ENCODE measurements at places on chromosomes 4 and X.

DNA sequence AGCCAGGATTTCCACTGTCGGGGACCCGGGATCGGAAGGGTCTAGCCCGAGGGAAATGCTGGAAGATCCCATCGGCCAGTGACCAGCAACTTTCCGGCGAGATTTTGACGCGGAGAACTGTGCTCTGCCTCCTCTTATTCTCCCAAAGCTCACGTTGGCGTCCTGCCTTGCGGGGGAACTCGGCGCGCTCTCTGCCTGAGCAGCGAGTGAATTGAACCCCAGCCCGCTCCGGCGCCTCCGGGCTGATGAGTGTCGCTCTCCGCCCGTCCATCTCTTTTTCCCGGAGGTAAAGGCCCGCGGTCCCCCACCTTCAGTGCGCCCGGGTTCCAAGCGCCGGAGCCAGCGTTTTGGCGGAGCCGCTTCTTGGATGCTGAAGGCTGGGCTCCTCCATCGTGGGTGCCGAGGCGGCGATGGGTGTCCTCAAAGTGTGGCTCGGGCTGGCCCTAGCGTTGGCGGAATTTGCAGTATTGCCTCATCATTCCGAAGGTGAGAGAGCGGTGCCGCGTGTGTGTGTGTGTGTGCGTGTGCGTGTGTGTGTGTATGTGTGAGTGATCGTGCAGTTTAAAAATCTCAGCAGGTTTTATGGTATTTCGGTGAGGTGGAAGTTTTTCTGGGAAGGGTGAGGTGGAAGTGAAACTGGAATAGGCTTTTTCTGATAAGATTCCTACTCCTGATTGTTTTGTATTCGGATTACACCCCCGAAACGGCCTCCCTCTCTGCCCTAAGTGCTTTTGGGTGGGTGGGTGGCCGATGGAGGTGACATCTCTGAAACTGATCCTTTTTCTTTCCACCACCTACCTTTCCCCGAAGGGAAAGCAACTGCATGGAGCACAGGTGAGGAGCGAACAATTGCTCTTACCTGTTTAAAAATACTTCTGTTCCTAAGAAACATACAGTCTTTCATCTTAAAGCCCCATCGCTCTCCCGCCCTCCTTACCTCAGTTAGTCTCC is 752 bp downstream of the FRAS1 start:
- DNase-seq, result no peak

DNA sequence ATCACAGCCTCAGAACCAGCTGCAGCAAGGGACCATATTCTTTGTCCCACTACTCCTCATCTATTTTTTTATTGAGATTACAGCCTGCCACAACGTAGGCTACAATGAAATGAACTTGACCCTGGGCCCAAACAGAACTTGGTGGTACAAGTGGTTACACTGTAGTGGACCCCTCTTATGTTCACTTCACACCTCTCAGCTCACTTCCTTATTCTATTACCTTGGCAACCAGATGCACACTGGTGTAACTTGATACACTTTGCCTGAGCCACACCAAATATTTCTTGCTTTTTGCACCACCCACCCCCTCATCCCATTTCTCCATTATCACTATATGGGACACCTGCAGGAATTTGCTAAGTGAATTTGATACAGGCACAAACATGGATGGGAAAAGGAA is 105.8 kb downstream of the CXCL13 start:
- DNase-seq, result no peak

DNA sequence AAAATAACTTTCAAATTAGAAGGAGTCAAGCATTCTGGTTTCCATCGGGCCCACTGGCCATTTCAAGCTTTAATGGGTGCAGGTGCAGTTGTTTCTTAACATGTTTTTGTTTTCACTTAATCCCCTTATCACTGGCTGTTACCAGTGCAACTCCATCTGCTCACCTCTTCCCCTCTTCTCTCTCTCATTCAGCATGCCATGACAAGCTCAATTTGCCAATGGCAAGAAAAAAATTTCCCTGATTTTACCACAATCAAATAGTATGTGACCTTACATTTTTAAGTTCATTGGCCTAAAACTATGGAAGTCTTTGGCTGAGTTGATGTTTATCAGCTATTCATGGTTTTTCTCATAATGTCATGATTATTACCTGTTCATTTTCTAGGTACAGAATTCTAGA is 299.1 kb upstream of the BMP3 start:
- DNase-seq, result no peak

DNA sequence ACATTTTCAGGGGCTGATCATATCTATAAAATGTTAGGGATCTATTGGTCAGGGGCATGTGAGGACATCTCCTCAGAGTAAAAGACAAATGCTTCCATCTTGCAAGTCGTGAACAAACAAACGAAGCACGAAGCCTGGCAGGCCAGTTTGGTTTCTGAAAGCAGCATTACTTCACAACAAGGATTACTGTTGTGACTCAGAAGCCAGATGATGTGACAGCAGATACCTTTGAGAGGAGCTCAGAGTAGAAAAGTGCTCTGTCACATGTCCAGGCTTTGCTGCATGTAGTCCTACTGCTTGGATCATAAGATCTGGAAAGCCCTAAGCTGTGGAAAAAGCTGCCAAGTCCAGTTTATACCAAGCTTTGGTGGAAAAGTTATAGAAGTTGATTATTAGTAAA is 1827.2 kb downstream of the ARAP2 start:
- DNase-seq, result no peak

DNA sequence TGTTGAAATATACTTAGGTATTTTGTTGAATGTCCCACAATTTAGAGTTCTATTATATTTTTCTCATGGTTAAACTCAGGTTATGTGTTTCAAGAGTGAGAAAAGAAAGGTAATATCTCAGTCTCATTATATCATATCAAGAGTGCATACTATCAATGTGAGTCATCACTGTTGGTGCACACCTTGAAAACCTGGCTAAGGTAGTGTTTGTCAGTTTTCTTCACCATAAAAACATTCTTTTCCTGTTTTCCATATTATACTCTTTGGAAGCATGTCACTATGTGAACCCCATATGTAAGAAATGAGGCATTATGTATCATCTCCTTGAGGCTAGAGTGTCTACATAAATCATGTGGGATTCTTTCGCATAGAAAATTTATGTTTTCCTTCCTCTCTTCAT is 307.6 kb upstream of the CTSO start:
- no peak for DNase-seq

- no peak for DNase-seq
These were observed 132.3 kb upstream of the PJA1 start for GRCh38 chrX:69297506-69297905.

- DNase-seq, result no peak
These were observed 5.5 kb upstream of the S100P start for GRCh38 chr4:6687947-6688878.

DNA sequence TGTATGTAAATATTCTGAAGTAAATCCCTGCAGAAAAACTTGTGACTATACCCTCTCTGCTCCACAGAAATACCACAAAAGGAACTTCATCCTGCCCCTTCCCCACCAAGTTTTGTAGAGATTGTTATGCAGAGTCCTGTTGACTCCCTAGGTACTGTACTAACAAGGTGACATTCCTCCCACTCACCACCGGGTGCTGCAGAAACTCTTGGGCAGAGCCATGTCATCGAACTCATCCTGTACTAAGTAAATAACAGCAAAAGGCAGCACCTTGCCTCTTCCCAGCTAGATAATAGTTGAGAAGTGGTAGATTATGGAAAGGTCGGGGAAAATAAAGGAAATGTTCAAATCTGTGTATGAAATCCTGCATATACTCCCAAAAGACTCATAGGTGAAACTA is 233.3 kb downstream of the STPG2 start:
- no peak for DNase-seq

DNA sequence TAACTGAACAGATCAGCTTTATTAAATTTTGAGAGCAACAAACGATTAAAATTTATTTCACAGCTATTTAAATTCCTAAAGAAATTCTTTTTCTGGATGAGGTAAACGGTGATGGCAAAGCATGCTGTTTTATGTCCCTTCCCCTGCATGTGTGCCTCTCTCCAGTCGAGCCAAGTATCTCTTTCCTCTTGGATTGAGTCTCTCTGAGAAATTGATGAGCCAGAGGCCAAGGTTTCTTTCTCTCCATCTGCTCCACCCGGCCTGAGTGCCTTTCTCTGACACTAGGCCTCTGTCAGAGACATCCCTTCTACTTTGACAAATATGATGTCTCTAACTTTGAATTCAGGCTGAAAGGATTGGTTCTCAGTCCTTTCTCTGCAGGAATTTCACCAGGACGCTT is 42.6 kb upstream of the PARM1 start:
- no peak for DNase-seq

Data from NCI-H2081 treated with DMSO at 0.1 percent for 48 hours (cell line).